ENCODE measurements at places on chromosomes 4 and X.

DNA sequence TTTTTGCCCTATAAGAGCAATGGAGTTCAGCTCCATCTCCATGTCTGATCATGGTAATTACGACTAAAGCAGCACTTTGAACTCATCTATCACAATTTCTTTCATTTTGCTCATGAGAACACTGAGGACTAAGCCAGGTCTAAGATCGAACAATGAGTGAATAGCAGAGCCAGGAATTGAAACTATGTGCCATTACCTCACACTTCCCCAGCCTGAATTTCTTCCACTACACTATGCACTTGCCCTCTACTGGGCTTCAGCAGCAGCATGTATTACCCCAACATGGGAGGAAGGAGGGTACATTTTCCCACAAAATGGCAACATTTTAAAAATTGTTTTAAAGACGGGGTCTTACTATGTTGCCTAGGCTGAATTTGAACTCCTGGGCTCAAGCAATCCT lies 274.7 kb upstream of the FGF13 start:
- no peak for DNase-seq

DNA sequence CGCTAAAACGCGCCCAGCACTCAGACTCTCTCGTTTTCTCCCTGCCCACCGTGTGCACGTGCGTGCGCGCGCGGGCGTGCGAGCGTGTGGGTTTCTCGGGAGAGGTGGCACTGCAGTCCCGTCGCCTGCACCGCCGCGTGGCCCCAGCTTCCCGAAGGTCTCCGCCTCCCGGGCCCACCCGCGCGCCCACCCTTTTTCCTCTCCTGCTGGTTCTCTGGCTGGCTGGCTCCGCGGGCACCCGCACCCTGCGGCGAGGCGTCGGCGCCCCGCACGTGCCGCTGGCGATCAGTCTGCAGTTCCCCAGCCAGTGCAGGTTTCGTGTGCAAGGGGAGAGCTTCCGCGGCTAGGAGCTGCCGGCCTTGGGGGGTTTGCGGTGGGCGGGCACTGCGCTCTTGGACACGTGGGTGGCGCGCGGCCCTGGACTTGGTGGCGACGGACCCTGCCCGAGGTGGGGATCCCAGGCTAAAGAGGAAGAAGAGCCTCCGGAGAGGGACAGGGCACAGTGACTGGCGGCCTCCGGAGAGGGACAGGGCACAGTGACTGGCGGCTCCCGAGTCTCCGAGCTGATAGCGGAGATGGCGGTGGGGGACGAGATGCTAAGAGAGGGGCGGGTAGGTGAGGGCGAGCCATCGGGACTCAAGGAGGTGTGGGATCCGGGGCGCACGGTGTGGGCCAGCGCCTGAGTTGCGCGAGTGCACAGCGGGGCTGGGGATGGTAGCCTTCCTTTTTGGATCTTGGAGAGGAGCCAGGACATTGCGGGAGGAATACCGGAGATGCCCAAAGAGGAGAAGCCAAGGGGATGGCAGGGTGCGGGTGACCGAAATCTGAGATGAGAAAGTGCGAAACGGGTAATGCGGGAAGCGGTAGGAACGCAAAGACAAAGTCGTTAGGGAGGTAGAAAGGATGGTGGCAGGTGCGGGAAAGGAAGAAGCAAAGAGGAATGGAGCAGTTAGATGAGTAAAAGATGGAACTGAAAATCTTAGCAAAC lies at the start of gene FAM184B:
Gene FAM184B, minus strand, starts transcription at position 322 of the 988 bp plus-strand sequence. CDS start 322 bp downstream, outside the sequence.
- DNase-seq = no peak

GRCh38 chr4:33882246-33882990 lies 2361.9 kb downstream of the ARAP2 start:
- no peak for DNase-seq

- DNase-seq = no peak
Observed at GRCh38 chr4:6322761-6323566, 53.3 kb downstream of the WFS1 start.

GRCh38 chrX:150602743-150603142 lies 34.3 kb downstream of the MTM1 start:
- no peak for DNase-seq

DNA sequence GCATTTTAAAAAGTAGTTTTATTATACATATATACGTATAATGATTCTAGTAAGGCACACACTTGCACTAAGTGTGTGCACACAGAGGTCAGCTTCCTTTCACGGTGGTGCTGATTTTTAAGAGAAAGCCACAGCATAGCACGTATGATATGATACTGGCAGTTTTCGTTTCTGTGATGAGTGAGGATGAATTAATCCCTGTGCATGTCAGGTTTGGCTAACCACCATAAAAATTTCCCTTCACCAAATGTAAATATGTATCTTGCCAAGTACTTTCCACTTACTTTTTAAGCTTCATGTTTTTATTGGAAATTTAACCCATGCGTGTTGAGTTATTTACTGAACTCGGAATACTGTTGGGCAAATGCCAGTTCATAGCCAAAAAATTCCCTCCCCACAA lies 84.6 kb downstream of the SYNPO2 start:
- no peak for DNase-seq

DNA sequence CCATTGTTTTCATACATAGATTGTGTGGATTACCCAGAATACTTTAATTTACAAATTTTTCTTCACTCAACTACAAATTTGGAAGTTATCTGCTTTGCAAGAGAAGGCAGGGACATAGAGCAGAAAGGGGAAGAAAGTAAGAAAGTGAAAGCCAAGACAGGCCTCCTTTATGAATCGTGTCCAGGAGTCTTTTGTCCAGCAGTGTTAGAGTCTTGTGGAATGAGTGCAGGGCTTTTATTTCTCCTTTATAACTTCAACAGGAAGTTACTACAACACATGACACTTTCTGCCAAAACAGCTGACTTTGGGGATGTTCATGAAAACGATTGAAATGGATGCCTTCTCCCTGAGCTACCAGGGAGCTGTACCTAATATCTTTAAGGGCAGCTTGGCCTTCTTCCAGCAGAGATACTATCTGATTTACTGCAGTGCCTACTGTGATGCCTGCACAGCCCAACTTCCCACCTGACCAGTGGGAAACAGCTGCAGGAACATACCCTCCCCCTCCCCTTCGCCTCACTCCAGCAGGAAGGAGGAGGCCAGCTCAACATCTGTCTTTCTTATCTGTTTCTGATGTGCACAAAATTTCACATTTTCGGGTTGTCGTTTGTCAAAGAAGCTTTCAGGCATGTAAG lies 557.7 kb upstream of the SLIT2 start:
- DNase-seq = no peak

- DNase-seq = no peak
Observed at GRCh38 chr4:64614276-64614675, 205.0 kb upstream of the TECRL start.

- DNase-seq = no peak
Observed at GRCh38 chr4:1241466-1241935, 7.4 kb downstream of the CTBP1 start.

DNA sequence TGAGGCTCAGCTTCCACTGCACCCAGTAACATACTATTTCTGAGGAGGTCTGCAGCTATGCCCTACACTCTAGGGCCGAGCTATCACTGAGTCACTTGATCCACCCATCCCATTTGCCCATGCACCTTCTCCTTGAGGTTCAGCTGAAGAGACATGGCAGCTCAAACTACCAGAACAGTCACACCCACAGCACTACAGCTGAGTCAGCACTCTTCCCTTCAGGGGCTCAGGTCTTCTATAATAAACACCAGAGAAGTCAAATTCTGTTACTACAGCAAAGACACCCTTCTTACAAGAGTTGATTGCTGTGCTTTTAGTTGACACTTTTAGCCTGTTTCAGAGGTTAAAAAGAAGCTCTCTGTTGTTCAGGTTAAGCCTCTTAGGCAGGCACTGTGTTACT lies 1696.4 kb upstream of the ADGRL3 start:
- no peak for DNase-seq

- no peak for DNase-seq
Observed at GRCh38 chr4:78984593-78984992, 45.4 kb upstream of the PAQR3 start.

GRCh38 chr4:5638976-5639375 lies 69.4 kb downstream of the EVC2 start:
- no peak for DNase-seq

DNA sequence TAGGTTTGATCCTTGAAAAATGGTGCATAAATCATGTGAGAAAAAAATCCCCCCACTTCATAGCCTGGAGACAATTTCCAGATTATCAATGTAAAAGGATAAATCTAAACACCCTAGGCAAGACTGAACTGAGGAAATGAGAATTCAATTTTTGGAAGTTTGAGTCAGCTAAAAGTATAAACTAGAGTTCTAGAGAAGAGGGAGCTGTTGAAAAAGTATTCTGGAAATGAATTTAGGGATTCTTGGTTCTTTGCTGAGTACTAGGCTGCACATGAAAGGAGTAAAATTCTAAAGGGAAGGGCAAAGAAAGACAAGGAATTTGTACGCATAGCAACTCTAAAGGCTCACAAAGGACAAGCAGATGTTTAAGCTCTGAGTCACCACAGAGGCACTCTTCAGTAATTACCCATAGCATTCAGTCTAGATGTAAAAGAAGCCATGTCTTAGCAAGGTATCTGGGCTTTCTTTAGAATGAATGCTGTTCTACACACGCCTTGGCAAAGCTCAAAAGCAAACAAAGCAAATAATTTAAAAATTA lies 896.5 kb downstream of the PDHA2 start:
- DNase-seq = no peak

DNA sequence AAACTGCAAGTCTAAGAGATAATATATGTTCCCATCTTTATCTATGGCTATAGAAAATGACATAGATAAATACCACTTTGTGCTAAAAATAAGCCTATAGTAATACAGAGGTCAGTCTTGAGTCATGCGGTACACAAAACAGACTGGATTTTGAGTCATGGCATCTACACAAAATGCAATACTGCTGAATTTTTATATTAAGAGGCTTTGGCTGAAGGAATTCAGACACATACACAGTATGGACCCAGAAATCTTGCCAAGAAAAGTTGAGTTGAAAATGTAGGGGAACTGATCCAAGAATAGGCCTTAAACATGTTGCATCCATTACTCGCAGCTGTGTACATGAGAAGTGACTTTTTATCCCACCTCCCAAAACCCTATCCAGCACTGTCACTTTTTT lies 184.4 kb downstream of the TENM3 start:
- no peak for DNase-seq

- no peak for DNase-seq
Observed at GRCh38 chr4:184487503-184487902, 13.2 kb upstream of the IRF2 start.

GRCh38 chr4:9927341-9928007 lies 93.8 kb downstream of the SLC2A9 start:
- no peak for DNase-seq

- DNase-seq = no peak
Observed at GRCh38 chrX:43840265-43840664, 42.0 kb downstream of the MAOB start.

- no peak for DNase-seq
Observed at GRCh38 chrX:113539599-113540356, 699.1 kb upstream of the AMOT start.

DNA sequence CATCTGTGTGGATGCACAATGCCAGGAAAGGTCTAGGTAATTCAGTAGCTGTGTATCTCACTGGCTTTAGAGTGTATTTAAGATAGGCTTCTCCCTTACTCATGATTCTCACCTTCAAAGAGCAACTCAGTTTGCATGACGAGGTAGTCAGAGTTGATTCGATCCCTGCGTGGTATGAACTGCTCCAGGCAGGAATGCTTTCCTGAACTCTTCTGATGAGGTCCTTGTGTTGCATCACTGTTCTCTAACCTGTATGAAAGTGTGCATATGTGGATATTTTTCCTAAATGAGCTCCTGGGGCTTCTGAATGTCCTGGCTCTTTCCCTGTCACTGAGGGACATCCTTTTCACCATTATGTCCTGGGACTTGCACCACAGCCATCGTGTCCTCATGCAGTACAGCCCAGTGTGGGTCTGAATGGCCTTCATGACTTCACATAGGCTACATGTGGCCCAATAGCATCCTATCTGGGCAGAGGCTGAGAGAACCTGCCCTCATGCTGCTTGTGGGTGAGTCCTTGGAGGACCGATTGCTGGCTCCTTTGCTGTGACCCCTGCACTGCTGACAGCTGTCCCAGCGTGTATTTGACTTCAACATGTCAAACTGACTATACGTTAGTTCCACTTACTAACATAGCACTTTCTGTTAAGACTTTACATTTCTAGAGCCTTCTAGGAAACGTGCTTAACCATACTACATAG lies 65.3 kb upstream of the WDR1 start:
- no peak for DNase-seq

GRCh38 chr4:152344001-152344400 lies 191.9 kb downstream of the FBXW7 start:
- no peak for DNase-seq

GRCh38 chr4:77073106-77073809 lies 2.5 kb downstream of the CCNI start:
- no peak for DNase-seq

DNA sequence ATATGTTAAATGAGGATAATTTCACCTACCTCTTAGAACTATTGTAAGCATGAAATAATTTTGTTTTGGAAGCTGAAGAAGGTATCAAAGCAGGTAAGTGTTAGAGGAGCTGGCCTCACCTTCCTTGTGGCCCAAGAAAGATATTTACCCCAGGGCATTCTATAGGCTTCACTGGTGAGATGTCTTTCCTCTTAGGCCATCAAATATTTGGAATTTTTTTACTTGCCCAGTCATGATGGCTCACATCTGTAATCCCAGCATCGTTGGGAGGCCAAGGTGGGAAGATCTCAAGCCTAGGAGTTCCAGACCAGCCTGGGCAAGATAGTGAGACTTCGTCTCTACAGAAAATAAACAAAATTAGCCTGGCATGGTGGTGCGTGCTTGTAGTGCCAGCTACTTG lies 6.1 kb upstream of the SMS start:
- no peak for DNase-seq

GRCh38 chr4:101400096-101400495 lies 52.8 kb upstream of the PPP3CA start:
- no peak for DNase-seq

- DNase-seq = no peak
Observed at GRCh38 chr4:128371001-128371777, 83.6 kb upstream of the PGRMC2 start.

GRCh38 chrX:46407753-46408130 lies 137.5 kb downstream of the ZNF674 start:
- no peak for DNase-seq

GRCh38 chr4:53967986-53968385 lies 96.4 kb downstream of the CHIC2 start:
- DNase-seq = no peak

GRCh38 chr4:105179539-105180401 lies 33.1 kb downstream of the TET2 start:
- DNase-seq = no peak

DNA sequence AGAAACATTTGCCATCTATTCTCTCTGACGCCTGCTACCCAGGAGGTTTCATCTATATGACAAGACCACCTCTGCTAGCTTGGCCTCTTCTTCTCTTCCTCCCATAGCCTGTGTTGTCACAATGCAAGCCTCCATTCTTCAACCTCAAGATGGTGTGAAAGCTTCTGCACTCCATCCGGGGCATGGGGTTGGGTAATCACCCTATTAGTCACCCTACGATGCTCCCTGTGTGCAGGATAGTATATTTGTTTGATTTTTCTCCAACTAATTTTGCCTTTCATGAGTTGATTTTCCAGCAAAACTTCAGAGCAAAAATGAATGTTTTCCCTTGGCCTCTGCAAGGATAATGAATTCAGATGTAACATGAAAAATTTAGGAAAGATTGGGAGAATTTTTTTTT lies 128.0 kb upstream of the STS start:
- DNase-seq = no peak
